ENCODE measurements at places on chromosomes 1 and 21.

DNA sequence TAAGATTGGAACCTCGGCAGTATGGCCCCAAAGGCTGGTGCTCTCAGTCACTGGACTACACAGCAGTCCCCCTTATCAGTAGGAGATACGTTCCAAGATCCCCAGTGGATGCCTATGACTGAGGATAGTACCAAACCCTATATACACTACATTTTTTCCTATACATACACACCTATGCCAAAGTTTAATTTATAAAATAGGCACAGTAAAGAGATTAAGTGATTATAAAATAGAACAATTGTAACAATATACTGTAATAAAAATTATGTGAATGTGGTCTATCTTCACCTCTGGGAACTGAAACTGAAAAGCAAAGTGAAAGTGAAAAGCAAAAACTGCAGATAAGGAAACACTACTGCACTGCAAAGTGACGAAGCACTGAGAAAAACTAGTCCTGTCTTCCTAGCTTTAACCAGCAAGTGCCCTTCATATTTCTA lies 96.8 kb downstream of the INTS7 start:
- DNase-seq: no peak

GRCh38 chr1:81877940-81878339 lies 77.2 kb downstream of the ADGRL2 start:
- no peak for DNase-seq

- DNase-seq: no peak
These were observed 239.8 kb upstream of the C1orf105 start for GRCh38 chr1:172180501-172181285.

- no peak for DNase-seq
These were observed 108.3 kb downstream of the TNR start for GRCh38 chr1:175635092-175635491.

DNA sequence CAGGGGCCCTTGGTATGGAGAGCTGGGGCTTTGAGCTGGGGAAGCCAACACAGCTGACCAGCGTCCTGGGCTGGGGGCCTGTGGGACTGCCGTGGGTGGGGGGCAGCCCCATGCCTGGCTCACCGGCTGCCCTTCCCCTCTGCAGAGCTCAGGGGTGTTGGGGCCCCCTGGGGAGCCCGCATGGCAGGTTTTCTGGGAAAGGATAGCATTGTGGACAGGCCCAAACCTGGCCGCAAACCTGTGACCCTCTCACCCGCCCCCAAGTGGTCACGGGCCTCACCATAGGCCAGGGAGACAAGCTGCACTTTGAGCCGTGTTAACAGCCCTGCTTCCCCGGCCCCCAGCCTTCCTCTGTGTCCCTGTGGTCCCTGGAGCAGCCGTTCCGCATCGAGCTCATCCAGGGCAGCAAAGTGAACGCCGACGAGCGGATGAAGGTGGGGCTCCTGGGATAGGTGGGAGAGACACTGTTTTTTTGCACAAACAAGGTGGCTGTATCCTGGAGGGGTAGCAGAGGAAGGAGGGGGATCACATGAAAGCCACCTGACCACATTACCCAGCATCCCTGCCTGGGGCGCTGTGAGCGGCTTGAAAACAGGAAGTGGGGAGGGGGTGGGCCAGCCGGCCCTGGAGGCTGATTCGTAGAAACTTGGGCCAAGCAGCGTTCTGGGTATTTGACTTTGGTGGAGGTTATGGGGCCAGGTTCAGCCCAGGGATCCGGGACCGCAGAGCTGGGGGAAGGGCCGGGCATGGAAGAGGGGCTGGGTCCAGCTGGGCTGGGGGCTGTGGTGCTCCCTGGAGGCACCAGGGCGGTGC lies 65.9 kb downstream of the PIK3CD start:
- no peak for DNase-seq

DNA sequence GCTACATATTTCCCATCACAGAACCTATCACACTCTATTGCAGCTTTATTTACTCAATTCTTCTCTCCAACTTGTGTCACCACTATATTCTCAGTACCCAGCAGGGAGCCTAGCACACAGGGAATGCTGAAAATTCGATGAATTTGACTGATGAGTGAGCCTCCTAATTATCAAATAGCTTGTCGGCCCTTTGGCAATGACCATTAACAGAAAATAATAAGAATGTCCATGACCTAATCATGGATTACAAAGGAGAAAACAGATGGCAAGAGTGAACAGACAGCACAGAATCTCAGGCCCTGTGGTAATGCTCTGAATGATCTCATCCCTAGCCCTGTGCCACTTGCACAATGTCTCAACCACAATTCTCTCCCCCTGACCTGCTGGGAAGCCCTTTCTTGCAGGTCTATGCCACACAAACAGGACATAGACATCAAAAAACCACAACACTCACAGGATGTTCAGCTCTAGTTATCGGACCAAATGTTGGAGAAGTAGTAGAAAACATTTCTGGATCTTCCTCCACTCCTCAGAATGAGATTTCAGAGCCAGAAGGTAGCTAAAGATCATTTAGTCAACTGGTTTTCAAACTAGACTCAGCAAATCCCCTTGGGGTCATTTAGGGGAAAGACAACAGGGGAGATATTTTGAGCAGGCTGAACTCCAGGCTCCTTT lies 68.4 kb downstream of the LUZP1 start:
- peak; percentile 90 for DNase-seq

GRCh38 chr1:107879346-107879745 lies 85.6 kb downstream of the VAV3 start:
- no peak for DNase-seq

DNA sequence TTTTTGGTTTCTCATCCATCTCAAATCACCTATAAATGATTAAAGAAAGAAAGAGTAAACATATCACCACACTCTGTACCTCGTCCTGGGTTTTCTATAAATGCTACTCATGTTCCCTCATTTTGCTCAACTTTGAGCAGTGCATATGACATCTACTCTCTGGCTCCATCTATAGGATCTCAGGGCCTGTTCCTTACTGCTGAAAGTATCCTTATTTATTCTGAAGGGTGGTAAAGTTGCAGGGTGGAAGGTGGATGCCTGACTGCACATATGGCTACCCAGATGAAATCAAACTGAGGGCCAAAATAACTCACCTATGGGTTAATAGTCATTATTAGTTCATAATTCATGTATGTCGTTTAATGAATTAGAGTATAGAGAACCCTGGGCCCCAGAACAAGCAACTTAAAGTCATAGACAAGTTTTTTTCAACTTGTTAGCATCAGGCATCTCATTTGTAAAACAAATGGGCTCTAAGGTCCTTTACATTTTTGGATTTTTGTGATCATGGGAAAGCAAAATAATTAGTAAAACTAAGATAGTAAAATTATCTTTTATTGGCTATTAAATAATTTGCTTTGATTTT lies 46.5 kb downstream of the NCF2 start:
- peak; percentile 10 for DNase-seq

DNA sequence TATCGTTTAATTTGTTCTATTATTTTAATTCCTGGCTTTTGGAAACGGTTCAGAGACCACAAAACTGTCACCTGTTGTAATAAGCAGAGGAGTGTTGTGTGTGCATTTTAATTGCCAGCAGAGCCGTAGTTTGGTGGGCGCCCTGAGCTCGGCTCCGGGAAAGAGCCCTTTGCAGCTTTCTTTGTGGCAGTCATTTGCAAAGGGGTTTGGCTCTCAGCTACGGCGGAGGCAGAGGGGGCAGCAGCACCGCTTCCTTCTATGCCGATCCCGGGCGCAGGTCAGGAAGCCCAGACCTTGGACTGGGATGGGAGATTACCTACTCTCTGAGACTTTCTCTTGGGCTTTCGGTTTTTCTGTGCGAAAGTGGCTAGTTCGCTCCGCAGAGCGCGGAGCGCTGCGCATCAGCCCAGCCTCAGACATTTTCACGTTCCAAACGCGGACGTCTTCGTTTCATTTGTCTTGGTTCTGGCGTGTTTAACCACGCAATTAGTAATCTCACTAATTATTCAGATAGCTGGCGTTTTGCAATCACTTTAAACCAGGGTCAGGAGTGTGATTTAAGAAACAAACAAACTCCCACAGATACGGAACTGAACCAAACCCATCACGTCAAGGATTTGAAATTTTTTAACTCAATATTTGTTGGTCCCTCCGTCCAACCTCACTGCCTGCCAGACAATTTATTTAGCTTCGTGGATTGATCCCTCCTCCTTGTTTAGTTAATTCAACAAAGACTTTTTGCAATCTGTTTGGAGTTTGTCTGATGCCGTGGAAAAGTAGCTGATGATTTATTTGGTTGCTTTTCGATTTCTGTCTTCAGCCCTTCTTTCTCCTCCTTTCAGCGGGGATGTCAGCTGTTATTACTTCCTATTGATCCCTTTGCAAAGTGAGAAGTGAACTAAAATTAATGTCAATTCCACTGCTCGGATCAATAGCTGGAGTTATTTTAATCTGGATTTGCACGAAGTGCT lies 3.9 kb downstream of the RNF220 start:
- DNase-seq: no peak

DNA sequence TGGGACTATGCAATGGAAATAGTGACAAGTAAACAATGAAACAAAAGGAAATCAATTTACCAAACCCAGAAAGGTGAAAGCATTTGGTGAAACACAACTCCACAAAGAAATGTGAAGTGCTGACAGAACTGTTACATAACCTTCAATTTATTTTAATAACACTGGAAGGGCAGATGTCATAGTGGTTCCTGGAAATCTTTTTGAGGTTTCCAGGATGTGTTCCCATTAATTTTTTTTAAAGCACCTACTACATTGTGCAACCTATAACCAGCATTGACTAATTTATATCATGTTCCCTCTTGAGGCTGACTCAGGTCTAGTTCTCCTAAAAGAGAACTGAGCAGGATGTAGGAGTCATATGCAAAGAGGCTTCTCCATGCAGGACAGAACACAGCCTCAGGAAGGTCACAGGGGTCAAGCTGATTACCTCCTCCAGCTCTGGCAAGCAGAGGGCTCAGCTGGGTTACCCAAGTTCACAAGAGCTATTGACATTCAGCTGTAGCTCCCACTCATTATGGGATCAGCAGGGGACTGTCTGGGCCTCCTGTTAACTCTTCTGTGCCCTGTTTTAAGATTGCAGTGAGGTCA lies 157.1 kb upstream of the NRIP1 start:
- no peak for DNase-seq

DNA sequence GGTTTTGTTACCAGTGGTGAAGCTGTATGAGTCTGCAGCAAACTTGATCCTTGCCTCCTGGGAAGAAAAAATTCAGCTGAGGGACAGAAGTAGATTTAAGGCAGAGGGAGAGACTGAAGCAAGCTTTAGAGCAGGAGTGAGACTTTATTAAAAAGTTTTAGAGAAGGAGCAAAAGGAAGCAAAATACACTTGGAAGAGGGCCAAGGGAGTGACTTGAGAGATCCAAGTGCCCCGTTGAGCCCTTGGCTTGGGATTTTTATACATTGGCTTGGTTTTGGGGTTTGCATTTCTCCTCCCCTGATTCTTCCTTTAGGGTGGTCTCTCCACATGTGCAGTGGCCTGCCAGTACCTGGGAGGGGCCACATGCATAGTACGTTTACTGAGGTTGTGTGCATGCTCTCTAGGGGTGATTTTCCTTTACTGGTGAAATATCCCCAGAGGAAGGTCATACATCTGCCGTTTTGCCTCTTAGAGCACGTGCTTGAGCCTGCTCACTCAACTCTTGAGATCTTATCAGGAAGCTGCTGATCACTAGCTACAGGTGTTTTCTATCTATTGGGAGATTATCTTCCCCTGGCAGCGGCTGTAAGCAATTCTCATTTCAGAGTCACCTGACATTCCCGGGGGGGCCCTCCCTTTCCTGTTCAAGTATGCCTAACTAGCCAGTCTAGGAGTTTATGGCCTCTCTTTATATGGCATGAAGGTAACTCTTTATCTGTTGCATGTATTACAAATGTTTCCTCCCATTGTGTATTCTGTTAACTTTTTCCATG lies 20.3 kb downstream of the FASLG start:
- DNase-seq: no peak

DNA sequence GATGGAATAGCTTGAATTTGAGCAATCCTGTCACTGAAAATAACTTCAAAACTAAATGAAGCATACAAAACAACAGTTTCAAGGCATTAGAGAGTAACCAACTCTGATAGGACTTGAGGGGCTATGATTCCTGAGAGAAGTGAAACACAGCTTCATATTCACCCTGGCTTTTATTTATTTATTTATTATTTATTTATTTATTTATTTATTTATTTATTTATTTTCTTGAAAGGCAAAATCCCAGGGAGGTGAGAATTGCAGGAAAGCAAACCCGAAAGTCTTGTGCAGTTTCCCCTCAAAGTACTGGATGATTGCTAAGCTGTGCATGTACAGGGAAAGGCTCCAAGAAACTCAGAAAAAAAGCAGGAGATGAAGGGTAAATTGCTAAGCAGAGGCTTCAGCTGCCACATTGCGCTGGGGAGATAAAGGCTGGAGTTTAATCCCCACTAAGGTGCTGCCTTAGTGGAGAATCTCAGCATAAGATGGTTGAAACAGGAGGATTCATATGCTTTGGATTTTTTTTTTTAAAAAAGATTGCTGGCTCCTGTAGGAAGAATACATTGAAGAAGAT lies 72.9 kb upstream of the COL24A1 start:
- no peak for DNase-seq

GRCh38 chr1:186374303-186375151 lies 526 bp downstream of the TPR start:
- DNase-seq: no peak

DNA sequence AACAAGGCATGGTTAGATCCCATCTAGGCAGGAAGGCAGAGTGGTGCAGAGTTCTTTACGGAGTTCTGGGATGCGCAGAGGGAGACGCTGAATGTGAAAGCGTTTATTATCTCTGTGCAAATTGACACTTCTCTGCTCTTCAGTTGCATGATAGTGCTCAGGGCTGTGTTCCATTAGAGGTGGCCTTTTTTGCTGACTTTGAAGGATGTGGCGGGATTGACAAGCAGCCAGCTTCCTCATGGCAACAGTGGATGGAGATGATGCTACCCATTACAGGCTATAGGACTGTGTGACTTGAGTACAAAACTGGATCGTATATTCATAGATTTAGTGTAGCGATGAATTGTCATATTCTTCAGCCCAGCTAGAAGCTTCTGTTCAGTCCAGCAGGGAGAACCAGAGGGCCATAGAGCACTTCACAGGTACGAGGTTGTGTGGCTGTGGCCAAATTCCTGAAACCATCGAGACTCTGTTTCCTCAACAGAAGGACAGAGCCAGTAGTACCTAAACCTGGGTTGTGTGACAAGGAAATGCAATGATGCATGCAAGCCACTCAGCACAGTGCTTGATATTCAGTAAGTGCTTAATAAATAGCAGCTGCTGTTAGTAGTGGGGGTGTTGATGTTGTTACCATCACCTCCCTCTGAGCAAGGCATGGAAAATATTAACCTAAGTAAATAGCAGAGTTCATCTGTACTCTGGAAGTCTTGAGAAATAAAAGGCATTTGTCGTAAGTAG lies 430.0 kb upstream of the KAZN start:
- no peak for DNase-seq

GRCh38 chr1:235088430-235088829 lies 40.2 kb downstream of the TOMM20 start:
- DNase-seq: no peak

- no peak for DNase-seq
These were observed 332 bp downstream of the KCNJ6 start for GRCh38 chr21:37915941-37916309.

GRCh38 chr1:223873044-223873443 lies 27.3 kb upstream of the TP53BP2 start:
- DNase-seq: no peak
